GM04503 (cell line): ENCODE measurements at places on chromosomes 13 and 19.
A peak's percentile ranks its signal among the peaks of the same experiment; 100 is the strongest.

DNA sequence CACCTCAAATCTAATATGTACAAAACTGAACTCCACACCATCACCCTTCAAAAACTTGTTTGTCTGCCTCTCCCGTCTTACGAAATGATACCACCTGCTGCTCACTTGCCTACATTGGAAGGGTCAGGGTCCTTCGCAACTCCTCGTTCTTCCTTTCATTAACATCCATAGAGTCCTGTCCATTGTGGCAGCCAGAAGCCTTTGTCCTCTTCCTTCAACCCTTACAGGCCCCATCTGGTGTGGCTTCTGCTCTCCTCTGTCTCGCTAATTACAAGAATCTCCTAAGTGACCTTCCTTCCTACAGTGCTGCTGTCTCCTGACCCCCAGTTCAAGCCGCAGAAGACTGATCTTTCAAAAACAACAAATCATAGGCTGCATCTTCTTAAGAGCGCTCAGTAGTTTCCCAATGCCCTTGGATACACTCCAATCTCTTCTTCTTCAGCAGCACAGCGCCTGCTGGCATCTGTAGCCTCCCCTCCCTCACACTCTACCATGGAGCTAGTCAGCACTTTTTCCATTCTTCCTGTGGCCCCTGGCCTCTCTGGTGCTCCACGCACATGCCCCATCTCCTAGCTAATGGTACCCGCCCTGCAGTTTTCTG, 382.7 kb downstream of the LIG4 start:
- DNase-seq: no peak

GRCh38 chr19:17353386-17353785, 16.0 kb downstream of the GTPBP3 start:
- DNase-seq: no peak

GRCh38 chr13:73715114-73715910, 418.9 kb downstream of the KLF12 start:
- no peak for DNase-seq

DNA sequence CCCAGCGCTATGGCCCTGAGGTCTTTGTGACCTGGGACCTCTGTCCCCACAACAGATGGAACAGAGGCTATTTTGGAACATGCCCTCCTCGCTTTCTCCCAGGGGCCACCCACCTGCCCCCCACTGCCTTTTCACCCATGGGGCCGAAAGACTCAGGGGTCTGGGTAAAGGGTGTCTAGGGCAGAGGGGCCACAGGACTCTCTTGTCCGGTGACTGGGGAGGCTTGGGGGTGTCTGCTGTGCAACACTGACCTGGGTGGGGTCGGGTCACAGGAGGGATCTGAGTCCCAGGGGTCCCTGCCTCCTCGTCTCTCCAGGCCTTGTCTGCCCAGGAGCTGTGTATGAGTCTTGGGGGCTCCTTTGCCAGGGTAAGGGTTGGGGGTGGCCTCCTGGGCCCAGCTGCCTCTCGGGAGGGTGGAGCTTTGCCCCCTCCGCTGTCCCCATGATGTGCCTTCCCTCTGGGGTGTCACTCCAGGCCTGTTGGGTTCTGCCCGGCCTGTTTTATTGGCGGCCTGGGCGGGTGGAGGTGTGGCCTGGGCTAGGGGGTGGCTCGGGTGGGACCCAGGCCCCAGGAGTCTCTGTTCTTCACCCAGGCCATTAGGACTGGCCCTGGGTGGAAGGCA, 2.1 kb downstream of the ARID3A start:
- no peak for DNase-seq

DNA sequence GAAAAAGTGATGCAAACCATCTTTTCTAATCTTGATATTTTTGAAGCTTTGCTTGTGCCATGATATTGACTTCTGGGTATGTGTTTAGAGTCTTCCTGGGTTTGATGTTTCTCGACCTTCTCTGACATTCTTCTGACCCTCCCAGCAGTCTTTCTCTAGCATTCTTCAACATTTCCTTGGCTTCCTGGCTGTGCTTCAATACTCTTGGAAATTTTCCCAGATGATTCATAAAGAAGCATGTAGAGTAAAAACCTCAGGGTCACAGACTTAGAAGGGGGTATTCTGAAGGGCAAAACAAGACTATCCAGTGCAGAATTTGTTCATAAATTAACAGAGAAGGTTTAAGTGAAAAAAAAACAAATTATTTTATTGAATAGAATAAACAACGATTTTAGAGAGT, 946.3 kb upstream of the PCDH9 start:
- no peak for DNase-seq

GRCh38 chr13:82358284-82358683, 1524.0 kb downstream of the SLITRK1 start:
- DNase-seq: no peak

DNA sequence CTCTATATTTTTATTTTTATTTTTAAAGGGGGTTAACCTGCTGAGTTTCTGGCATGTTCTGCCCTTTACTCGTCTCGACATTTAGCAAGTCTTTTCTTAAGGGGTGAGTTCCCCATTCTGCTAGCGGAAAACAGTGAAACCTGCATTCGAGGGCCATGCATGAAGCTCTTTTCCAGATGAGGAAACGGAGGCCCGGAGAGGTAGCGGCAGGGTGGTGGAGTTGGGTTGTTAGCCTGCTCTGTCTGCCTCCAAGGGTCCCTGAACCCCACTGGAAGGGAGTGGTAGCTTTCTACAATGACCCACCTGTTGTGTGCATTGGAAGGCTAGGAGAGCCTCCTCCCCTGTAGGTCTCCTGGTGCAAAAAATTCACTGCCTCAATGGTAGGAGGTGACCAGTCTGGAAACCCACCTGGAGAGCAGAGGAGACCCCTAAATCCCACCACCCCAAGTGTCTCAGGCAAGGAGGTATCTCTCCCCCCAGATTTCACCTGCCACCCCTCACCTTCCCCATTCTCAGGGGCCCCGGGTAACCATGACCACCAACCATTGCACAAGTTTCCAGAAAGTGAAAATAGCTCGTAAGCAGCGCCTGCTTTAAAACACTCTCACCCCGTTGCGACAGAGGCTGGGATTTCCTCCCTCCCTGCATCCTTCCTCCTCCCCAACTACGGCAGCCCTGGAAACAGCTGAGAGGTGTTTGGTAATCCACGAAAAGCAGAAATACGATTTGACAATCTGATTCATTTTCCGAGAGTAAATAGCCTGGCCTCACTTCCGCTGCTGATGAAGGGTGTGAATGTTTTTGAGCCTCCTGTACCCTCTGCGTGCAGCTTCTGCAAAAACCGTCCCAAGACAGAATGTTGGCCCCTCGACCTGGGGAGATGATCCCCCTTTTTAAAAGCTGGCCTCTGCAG, 3.5 kb downstream of the KLF2 start:
- DNase-seq: peak; percentile 75

DNA sequence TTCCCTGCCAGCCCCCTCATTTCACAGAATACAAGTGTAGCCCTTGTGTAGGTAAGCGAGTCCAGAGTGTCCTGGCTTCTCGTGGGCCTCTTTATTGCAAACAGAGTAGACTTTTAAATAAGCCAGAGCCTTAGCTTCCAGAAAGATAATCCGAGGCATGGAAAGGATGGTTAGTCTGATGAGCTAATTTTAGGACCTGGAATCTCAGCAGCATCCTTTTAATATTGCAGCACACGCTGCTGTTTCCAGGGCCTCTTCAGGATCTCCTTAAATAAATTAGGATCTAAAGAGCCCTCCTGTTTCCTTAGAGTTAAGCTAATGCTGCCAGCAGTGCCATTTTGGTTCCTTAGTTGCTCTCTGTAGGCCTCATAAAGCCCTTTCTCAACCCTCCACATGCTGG, 99.2 kb downstream of the RFC3 start:
- no peak for DNase-seq

DNA sequence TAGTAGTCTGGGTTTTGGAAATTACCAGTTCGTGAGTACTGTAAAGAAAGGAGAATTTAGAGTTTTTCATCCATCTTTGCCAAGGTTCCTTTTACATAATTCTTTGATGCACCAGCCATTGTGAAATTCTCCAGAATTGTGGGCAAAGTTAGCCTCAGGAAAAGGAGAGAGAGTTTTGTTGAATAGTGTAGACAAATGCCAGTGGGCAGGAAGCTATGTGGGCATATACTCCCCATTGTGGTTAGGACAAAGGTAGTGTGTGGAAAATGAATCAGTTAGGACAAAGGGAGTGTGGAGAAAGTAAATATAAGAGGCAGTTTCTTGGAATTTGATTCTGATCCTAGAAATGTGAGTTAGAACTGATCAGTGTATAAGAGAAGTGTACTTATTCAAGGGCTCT, 67.9 kb downstream of the PCCA start:
- DNase-seq: no peak

GRCh38 chr13:22276616-22277015, 605.7 kb downstream of the FGF9 start:
- DNase-seq: no peak

DNA sequence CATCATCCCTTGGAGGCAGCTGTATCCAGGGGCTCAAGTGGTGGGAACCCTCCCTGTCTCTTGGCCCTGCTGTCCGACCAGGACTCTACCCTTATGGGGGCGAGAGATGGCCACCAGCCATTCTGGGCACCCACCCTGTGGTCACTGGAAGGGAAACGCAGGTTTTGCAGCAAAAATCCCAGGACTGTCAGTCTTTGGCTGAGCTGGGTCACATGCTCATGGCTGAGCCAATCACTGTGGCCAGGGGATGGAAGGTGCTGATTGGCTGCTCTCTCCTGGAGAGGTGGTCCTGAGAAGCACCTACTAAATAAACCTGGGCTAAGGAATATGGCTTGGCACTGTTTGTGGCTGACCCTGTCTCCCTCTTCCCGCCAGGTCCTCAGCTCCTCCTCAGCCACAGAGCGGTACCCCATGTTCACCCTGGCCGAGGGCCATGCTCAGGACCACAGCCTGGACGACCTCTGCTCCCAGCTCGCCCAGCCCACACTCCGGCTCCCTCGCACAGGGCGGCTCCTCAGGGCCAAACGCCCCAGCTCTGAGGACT, 8.9 kb downstream of the ATG4D start:
- no peak for DNase-seq

DNA sequence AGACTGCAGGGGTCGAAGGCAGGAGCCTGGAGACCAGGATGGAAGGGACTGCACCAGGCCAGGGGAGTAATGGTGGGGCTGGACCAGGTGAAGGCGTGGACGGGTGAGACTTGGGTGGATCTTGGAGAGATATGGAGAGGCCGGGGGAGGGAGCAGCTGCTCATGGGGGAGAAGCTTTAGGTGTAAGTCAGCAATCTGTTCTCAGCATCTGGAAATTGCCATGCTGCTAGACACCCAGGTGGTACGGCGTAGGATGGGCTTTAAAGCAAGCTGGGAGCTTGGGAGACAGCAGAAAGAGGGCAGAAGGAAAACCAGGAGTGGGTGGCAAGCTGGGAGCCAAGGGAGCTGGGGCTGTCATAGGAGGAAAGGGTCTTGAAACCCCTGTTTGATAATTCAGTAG, 3.0 kb downstream of the CERS4 start:
- DNase-seq: no peak

- DNase-seq: no peak
Measured at GRCh38 chr13:40456397-40456953, 210.0 kb downstream of the FOXO1 start.

- no peak for DNase-seq
Measured at GRCh38 chr13:106310291-106310865, 225.1 kb downstream of the EFNB2 start.

DNA sequence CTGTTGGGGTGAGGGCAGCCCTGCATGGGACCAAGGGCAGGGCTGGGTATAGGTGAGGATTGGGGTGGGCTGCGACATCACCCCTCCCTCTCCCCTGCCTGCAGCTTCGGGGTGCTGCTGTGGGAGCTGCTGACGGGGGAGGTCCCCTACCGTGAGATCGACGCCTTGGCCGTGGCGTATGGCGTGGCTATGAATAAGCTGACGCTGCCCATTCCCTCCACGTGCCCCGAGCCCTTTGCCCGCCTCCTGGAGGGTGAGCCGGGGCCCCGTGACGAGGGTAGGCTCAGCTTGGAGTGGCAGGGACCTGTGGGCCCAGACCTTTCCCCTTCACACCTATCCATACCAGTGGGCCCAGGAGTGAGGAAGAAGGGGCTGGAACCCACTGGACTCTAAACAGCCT, 13.2 kb downstream of the MAP3K10 start:
- no peak for DNase-seq

GRCh38 chr19:18586306-18586705, 2.3 kb upstream of the REX1BD start:
- no peak for DNase-seq

- no peak for DNase-seq
Measured at GRCh38 chr19:49507803-49508494, 4.5 kb upstream of the FCGRT start.

DNA sequence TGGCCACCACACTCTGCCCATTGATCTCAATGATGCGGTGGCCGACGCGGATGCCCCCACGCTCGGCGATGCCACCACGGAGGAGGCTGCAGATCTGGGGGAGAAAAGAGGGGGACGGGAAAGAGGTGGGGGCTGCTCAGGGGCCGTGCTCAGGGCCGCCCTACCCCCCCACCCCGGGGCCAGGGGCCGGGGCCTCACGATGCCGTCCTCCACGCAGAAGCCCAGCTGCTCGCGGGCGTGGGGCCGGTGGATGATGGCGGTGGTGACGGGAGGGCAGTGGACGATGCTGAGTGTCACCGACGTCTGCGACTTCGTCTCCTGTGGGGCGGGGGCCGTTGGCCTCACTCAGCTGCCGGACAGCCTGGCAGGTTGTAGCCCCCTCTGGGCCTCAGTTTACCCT, 10.3 kb downstream of the APBA3 start:
- no peak for DNase-seq

DNA sequence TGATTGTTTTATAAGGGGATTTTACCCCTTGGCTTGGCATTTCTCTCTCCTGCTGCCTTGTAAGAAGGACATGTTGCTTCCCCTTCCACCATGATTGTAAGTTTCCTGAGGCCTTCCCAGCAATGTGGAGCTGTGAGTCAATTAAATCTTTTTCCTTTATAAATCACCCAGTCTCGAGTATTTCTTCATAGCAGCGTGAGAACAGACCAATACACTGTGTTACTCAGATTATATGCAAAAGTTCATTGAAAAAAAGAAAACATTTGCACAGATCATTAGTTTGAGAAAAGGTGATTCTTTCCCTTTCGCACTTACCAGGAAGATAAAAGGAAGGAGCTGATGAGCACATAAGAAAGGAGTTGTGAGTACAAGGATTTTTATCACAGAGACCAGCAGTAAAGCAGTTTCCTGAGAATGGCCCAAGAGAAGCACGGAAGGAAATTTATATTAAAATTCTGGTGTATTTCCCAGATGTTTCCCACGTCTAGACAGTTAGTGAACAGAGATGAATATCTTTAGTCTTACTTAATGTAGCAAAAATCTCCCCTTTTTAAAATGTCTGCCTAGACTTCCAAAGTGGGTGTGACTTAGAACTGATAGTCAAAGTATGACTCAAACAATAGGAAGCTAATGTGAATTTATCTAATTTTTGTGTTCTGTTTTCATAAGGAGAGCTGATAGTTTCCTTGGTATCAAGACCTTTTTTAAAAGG, 431.8 kb upstream of the SGCG start:
- DNase-seq: no peak

- no peak for DNase-seq
Measured at GRCh38 chr19:56537442-56537841, 1.3 kb upstream of the ZFP28 start.

DNA sequence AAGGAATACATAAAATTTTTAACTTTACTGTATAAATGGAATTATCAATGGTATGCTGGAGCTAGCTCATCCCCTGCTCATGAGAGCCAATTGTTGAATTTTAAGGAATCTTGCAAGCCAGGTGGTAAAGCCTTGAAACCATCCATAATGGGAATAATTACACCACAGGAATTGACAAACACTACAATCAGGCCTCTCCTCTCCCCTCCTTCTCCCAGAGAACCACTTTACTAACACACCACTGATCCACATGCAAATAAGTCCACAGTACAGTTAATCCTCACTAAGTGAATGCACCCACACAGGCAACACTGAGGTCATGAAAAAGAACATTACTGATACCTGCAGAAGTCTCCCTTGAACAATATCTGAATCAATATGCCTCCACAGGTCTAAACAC, 140.5 kb downstream of the KLF12 start:
- no peak for DNase-seq

GRCh38 chr13:60043262-60043661, 120.5 kb downstream of the DIAPH3 start:
- DNase-seq: peak; percentile 31
